Small intestine (tissue), 16 donors: ENCODE measurements at places on chromosomes 5 and 9. TPM values are rescaled to one million over a fixed set of nuclear protein-coding genes. Genes with fewer than 3 reads are reported as not detected.
A peak's percentile ranks its signal among the peaks of the same experiment; 100 is the strongest.

Gene PCDHA12
- 0.01 TPM for polyA plus RNA-seq

Gene UBE2QL1
- polyA plus RNA-seq = 0.45 TPM

Gene EFNA5
- not detected for polyA plus RNA-seq

Gene FBN2
- polyA plus RNA-seq = not detected

Gene DOCK8
- 2.2 TPM for polyA plus RNA-seq

Gene PELO
- 9.7 TPM for polyA plus RNA-seq

Gene IFNB1
- polyA plus RNA-seq = not detected

Gene CFAP77
- not detected for polyA plus RNA-seq

Gene SURF4
- polyA plus RNA-seq = 225 TPM

Gene ERCC6L2
- polyA plus RNA-seq = 4.9 TPM

- DNase-seq = no peak
- H3K36me3 ChIP-seq = no peaks in the 10 kb centered on the region
Measured at GRCh38 chr5:178386336-178386931, 153.8 kb upstream of the PHYKPL start.

DNA sequence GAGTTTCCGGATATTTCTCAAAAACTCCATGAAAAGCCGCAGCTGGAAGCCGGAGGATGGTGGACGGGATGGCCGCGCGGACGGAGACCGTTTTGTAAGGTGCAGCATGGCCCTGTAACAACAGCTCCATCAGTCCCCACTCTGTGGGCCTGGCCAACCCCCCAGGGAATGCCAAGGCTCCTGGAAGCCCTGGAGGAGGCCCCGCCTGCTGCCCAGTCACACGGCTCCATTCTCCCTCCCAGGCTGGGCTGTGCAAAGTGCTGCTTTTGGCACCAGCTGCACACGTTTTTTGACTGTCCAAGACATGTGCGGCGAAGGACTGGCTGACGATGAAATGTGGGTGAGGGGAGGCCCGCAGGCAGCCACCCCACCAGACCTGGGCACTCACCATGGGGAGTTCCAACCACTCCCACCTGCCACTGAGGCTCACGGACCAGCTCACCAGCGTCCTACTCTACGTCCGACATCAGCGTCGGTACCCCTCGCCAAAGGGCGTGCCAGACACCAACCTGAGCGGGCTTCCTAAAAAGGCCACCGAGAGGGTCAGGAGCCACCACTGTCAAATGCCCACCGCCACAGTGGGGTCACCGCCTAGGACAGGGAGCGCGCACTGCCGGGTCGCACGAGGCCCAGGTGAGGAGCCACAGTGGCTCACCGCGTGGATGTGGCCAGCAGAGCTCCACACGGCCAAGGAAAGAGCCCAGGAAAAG, 27.3 kb downstream of the PNPLA7 start:
- H3K4me3 ChIP-seq = no peak overlapping the region
- no peaks in the 10 kb centered on the region for H3K27me3 ChIP-seq
- H3K27ac ChIP-seq = no peak overlapping the region
- H3K4me1 ChIP-seq = no peaks in the 10 kb centered on the region
- no peaks in the 10 kb centered on the region for H3K36me3 ChIP-seq
- DNase-seq = no peak

DNA sequence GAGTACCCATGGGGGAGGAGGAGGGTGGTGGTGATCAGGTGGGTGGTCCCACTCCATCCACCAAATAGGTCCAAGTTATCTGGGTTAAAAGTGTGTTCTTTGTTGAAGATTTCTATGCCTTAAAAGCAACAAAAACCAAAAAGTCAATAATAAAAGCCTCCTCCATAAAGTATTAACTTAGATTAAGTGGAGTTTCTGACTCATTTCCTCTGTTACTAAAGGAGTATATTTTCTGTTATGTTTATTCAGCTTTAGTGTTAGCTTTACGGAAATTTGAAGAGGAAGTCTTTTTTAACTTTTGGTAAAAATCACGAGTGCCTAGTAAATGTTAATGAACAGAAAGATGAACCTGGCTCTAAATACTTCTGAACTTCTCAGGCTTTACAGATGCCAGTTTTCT, 17.8 kb downstream of the FBXO38 start:
- DNase-seq = no peak
- no peaks in the 10 kb centered on the region for H3K27me3 ChIP-seq
- H3K4me1 ChIP-seq = peaks cover 14% of the 10 kb centered on the region
- no peak overlapping the region for H3K4me3 ChIP-seq

DNA sequence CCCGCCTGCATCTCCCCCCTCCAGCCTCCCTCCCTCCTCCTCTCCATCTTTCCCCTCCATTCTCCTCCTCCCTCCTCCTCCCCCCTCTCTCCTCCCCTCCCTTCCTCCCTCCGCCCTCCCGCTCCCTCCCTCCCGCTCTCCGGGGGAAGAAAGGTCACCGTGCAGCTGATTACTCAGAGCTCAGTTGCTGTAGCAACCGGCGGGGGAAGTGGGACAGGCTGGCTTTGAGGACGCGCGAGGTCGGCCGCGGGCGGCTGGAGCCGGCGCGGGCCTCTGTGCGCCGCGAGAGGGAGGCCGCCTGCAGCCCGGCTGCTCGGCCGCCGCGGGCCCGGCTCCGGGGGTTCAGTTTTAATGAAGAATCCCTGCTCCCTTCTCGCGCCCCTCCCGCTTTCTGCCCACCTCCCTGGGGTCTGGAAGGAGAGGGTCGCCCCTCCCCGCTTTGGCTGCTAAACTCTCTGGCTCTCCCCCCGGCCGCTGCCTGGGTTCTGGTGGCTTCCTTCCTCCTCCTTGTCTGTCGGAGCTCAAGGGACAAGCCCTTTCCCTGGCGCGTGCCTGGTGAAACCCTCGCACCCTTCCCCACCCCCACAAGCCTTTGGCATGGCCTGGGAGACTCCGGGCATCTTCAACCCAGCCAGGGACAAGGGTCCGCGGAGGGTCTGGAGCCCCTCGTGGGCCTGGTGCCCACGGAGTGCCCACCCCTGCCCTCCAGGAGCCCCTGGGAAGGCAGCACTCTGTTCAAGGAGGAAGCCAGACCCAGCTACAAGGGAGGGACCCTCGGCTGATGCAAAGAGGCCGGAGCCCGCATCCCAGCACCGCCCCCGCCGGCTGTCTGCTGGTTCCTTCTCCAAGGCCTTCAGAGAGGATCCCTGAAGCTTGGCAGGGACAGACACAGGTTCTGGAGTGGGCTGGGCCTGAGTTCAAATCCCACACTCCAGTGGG, 160.3 kb downstream of the C9orf50 start:
- peak; percentile 99 for DNase-seq
- H3K27ac ChIP-seq = peak overlapping the region; percentile 94
- no peaks in the 10 kb centered on the region for H3K27me3 ChIP-seq
- H3K4me3 ChIP-seq = peak overlapping the region; percentile 45

DNA sequence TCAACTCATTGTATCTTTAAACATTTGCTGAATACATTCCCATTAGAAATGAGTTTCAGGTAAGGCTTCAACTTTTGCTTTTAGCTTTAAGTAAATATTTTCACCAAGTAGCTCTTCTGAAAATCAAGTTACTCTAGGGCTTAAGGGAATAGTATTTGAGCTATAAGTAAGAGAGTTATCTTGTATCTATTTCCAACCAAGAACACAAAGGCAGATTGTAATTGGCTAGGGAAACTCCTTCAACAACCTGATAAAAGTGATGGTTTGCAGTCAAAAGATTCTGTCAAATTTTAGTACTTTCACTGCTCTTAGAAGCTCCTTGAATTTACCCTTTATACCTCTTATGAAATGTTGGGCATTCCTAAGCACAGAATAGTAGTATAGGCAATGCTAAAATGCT, 13.0 kb downstream of the ELL2 start:
- no peaks in the 10 kb centered on the region for H3K27me3 ChIP-seq
- H3K4me1 ChIP-seq = no peaks in the 10 kb centered on the region
- no peak for DNase-seq
- no peaks in the 10 kb centered on the region for H3K36me3 ChIP-seq
- no peak overlapping the region for H3K27ac ChIP-seq

GRCh38 chr5:124195411-124195810, 551.0 kb downstream of the ZNF608 start:
- no peaks in the 10 kb centered on the region for H3K27me3 ChIP-seq
- H3K36me3 ChIP-seq = no peaks in the 10 kb centered on the region
- DNase-seq = no peak
- H3K4me3 ChIP-seq = no peak overlapping the region

GRCh38 chr9:748861-749497, 92.5 kb upstream of the DMRT1 start:
- no peak for DNase-seq
- no peak overlapping the region for H3K27ac ChIP-seq
- H3K36me3 ChIP-seq = peaks cover 12% of the 10 kb centered on the region
- peaks cover 2% of the 10 kb centered on the region for H3K4me1 ChIP-seq
- H3K27me3 ChIP-seq = no peaks in the 10 kb centered on the region

DNA sequence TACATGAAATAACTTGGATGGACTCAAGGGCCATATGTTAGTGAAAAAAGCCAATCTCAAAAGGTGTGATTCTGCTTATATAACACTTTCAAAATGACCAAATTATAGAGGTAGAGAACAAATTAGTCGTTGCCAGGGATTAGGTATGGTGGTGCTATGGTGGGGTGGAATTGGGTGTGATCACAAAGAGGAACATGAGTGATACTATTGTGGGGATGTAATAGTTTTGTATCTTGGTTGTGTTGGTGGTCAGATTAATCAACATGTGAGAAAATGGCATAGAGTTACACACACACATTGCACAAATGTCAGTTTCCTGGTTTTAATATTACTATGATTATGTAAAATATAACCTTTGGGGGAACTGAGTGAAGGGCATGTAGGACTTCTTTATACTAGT, 31.9 kb downstream of the CAMK4 start:
- no peaks in the 10 kb centered on the region for H3K27me3 ChIP-seq
- no peak overlapping the region for H3K27ac ChIP-seq
- H3K4me3 ChIP-seq = no peak overlapping the region
- no peaks in the 10 kb centered on the region for H3K4me1 ChIP-seq
- DNase-seq = no peak
- H3K36me3 ChIP-seq = no peaks in the 10 kb centered on the region

- H3K27ac ChIP-seq = no peak overlapping the region
- H3K36me3 ChIP-seq = no peaks in the 10 kb centered on the region
- H3K4me1 ChIP-seq = no peaks in the 10 kb centered on the region
- no peak for DNase-seq
Measured at GRCh38 chr5:92741906-92742305, 839.1 kb downstream of the NR2F1-AS1 start.

- no peak overlapping the region for H3K4me3 ChIP-seq
- H3K27me3 ChIP-seq = no peaks in the 10 kb centered on the region
- no peak for DNase-seq
- no peaks in the 10 kb centered on the region for H3K36me3 ChIP-seq
- H3K4me1 ChIP-seq = peaks cover 75% of the 10 kb centered on the region
Measured at GRCh38 chr9:38026021-38026809, 42.8 kb downstream of the SHB start.

DNA sequence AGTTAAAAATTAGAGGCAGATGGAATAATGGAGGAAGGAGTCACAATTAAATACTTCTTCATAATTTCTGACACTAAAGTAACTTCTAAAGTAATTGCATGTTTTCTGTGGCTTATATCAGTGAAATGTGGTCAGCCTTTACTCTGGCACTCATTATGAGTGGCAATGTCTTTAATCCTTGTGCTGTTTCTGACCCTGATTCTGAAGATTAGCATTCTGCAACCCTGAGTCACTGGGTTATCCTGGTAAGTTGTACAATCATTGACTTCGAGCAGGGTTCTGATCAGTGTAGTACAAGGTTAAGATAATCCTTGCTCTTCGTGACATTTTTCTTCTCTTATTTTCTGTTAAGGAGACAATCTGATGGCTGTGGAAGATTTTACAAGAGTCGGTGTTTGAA, 379.4 kb upstream of the RORB start:
- no peaks in the 10 kb centered on the region for H3K36me3 ChIP-seq
- H3K4me1 ChIP-seq = no peaks in the 10 kb centered on the region
- H3K27ac ChIP-seq = no peak overlapping the region
- no peak for DNase-seq
- no peak overlapping the region for H3K4me3 ChIP-seq

GRCh38 chr5:3104429-3105060, 353.1 kb upstream of the IRX2 start:
- H3K27me3 ChIP-seq = peaks cover 44% of the 10 kb centered on the region
- no peak for DNase-seq
- H3K27ac ChIP-seq = no peak overlapping the region
- H3K36me3 ChIP-seq = no peaks in the 10 kb centered on the region

- no peaks in the 10 kb centered on the region for H3K36me3 ChIP-seq
- no peak overlapping the region for H3K27ac ChIP-seq
- no peak overlapping the region for H3K4me3 ChIP-seq
Measured at GRCh38 chr9:72022841-72023240, 37.6 kb downstream of the C9orf57 start.

DNA sequence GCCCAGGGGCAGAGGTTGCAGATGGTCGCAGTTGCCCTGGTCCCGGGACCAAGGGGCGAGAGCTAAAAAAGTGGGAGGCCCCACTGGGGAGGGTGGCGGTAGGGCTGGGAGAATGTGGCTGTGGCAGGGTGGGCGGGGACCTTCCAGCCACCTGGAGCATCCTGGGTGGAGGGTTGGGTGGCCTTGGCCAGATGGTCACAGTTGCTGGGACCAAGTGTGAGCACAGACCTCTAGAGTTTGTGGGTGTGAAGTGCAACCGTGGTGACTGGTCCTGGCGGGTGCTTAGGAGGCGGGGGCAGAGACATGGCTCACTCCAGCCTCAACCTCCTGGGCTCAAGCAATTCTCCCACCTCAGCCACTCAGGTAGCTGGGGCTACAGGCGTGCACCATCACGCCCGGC, 5.7 kb upstream of the TRAF2 start:
- no peak overlapping the region for H3K4me3 ChIP-seq
- H3K4me1 ChIP-seq = no peaks in the 10 kb centered on the region
- no peaks in the 10 kb centered on the region for H3K36me3 ChIP-seq

GRCh38 chr5:7039074-7039473, 325.8 kb downstream of the TENT4A start:
- H3K36me3 ChIP-seq = no peaks in the 10 kb centered on the region
- no peak overlapping the region for H3K27ac ChIP-seq
- H3K27me3 ChIP-seq = peaks cover 3% of the 10 kb centered on the region
- H3K4me3 ChIP-seq = no peak overlapping the region

GRCh38 chr5:178340187-178340586, 107.6 kb upstream of the PHYKPL start:
- no peak overlapping the region for H3K4me3 ChIP-seq
- H3K27ac ChIP-seq = no peak overlapping the region
- no peaks in the 10 kb centered on the region for H3K4me1 ChIP-seq
- no peaks in the 10 kb centered on the region for H3K36me3 ChIP-seq
- H3K27me3 ChIP-seq = no peaks in the 10 kb centered on the region
- DNase-seq = no peak

- no peaks in the 10 kb centered on the region for H3K27me3 ChIP-seq
- H3K4me3 ChIP-seq = no peak overlapping the region
- no peak overlapping the region for H3K27ac ChIP-seq
- no peaks in the 10 kb centered on the region for H3K4me1 ChIP-seq
- H3K36me3 ChIP-seq = no peaks in the 10 kb centered on the region
- no peak for DNase-seq
Measured at GRCh38 chr5:9739135-9739534, 109.0 kb upstream of the TAS2R1 start.

DNA sequence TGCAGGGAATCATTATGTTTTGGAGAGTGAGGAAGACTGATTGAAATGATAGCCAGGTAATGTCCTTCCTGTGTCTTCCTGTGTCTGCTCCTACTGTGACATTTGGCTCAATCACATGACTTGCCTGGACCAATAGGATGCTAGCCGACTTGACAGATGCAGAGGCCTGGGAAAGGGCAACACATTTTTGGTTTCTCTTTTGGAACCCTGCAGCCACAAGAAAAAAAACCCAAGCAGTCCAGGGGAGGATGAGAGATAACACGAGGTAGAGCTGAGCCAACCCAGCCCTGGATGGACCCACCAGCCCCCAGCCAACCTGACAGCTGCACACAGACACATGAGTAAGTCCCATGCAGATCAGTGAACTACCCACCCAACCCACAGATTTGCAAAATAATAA, 256.1 kb upstream of the SMARCA2 start:
- DNase-seq = no peak
- no peaks in the 10 kb centered on the region for H3K36me3 ChIP-seq
- no peak overlapping the region for H3K4me3 ChIP-seq
- H3K4me1 ChIP-seq = no peaks in the 10 kb centered on the region
- H3K27me3 ChIP-seq = no peaks in the 10 kb centered on the region
